ELF-1 (cell line): ENCODE measurements at places on chromosomes 7 and 10.

GRCh38 chr10:126199221-126199998 is 188.9 kb downstream of the ADAM12 start:
- DNase-seq: no peak

DNA sequence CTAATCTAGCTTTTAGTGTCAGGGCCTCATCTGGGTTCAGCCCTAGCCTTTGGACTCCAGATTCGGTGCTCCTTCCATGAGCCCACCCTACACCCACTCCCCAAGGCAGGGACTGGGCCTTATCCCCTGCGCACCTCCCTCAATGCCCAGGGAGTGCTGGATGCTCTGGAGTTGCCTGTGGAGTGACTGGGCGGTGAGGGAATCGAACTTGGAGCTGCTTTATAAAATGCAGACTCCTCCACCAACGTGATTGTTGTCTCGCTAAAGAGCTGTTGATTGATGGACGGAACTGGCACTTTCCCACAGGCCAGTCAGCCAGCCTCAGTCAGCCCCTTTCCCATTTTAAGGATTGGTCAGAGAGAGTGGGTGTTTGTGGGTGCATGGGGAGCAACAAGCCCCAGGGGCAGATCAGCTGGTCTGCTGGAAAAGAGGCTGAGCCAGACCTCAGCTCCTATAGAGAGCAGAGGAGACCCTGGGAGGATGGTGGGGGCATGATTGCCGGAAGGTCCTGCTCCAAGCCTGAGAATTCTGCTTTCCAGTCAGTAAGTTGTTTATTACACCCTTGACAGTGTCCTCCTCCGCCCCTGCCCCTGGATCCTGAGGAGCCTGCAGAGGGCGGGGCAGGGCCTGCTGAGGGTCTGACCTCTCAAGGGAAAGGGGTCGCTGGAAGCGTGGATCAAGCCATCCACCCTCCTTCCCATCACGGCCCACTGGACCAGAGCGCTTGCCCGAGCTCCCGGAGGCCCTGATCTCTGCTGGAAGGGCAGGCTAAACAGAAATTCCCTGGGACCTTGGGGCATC is 16.7 kb downstream of the UNC5B start:
- DNase-seq: no peak

DNA sequence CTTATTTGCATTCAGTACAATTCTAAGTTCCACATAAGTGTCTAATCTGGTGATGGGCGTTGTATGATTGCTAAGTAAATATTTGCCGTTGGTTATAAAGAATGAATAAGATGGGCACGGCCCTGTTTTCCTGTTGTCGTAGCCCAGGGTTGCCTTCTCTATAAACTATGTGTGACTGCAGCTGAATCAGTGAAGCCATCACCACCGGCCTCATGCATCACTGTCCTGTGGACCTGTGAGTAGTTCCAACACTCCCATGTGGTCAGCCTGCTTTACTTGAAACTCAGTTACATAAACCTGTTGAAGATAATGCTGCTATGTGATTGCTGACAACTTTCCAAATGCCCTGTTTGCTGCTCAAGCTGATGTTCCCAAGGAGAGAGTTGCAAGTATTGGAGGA is 21.6 kb upstream of the KLF6 start:
- no peak for DNase-seq

DNA sequence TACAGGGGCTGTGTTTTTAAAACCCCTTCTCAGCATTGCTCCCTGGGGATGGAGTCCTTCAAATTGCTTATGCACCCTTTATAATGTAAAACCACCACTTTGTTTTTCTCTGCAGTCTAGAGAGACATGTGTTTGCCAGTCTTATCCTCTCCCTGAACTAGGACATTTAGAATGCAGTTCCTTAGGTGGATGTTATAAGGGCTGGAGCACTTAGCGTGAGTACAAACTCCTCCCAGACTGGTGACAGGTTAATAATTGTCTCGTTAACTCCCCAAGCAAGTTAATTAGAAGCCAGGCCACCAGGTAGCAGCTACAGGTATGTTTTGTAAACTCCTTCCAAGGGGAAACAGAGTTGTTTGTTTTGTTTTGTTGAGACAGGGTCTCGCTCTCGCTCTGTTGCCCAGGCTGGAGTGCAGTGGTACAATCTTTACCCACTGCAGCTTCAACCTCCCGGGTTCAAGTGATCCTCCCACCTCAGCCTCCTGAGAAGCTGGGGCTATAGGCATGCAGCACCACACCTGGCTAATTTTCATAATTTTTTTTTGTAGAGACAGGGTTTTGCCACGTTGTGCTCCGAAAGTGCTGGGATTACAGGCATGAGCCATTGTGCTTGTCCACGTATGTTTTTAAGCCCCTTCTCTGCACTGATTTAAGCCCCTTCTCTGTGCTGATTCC is 100.2 kb downstream of the FAM107B start:
- DNase-seq: peak; percentile 52

GRCh38 chr10:13848520-13849445 is 262.0 kb downstream of the PRPF18 start:
- DNase-seq: no peak

DNA sequence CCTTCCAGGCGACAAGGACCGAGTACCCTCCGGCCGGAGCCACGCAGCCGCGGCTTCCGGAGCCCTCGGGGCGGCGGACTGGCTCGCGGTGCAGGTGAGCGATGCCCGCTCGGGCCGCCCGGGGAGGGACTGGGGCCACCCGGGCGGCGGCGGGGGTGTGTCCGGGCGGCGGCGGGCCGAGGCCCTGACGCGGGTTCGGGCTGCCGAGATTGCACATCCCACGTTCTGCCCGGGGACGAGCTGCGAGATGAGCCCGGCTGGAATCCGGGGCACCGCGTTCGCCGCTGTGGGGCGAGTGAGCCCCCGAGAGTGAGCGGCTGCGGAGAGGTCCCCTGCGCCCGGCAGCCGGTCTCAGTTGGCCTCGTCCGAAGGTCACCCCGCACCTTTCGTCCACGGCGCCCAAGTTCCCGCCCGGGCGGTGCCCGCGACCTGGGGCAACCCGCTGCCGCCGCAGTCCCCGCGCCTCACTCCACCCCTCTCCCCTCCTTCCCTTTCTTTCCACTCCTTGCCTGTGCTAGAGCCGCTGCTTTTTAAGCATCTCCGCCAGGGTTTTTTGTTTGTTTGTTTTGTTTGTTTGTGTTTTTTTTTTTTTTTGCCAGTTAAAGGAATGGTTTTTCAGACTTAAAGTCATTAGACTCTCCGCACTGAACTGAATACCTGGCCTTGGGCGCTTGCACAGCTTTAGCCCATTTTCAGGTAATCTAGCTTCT is 515 bp downstream of the RALA start:
- DNase-seq: peak; percentile 34

- DNase-seq: peak; percentile 9
These were observed 314.1 kb downstream of the THSD7A start for GRCh38 chr7:11517853-11518252.

- DNase-seq: no peak
These were observed 69.4 kb upstream of the GSDME start for GRCh38 chr7:24826662-24827020.

DNA sequence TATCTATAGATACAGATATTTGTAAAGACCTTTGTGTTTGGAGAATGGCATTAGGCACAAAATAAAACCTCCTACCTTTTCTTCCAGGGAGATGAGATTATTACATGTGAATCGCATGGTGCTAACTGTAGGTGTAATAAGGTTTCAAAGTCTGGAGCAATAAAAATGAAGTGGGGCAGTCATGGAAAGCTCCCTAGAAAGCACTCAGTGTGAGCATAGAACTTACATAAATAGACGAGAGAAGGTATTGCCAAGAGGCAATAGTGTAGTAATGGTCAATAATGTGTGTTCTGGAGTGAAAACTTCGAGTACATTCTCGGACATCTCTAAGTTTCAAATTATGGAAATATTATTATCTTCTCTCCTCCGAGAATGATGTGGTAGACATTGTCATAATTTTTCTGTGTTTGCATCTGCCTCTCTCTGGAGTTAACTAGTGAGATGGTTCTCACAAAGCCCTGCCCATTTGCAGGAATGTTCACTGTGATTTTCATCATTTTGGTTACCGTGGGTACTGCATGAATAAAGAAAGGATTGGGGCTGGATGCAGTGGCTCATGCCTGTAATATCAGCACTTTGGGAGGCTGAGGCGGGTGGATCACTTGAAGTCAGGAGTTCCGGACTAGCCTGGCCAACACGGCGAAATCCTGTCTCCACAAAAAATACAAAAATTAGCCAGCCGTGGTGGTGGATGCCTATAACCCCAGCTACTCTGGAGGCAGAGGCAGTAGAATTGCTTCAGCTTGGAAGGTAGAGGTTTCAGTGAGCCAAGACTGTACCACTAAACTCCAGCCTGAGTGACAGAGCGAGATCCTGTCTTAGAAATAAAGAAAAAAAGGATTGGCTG is 10.6 kb downstream of the VIM start:
- no peak for DNase-seq

DNA sequence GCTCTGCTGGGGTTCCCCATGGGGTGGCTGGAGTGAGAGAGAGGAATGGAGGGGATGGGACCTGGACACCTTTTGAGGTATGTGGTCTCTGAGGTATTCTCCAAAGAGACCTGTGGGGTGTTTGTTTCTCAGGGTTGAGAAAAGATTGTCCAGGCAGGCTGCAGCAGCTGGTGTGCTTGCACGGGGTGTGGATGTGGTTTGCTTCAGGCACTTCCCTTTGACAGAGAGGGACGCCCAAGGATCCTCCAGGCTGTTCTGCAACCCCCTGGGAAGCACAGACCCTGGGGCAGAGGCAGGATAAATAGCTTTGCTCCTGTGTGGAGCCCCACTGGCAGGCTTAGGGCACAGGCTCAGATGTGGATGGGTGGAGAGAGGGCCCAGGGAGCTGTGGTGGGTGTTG is 115.1 kb upstream of the AGK start:
- no peak for DNase-seq
